Nephron progenitor cell (in vitro differentiated cells): ENCODE measurements at places on chromosomes 6 and 20.
A peak's percentile ranks its signal among the peaks of the same experiment; 100 is the strongest.

- DNase-seq = no peak
Measured at GRCh38 chr20:63156221-63156671, 59.7 kb downstream of the YTHDF1 start.

- no peak for DNase-seq
Measured at GRCh38 chr20:9411833-9412232, 102.6 kb upstream of the LAMP5 start.

GRCh38 chr20:50510706-50511542 lies 741 bp downstream of the PTPN1 start:
- peak; percentile 64 for DNase-seq

DNA sequence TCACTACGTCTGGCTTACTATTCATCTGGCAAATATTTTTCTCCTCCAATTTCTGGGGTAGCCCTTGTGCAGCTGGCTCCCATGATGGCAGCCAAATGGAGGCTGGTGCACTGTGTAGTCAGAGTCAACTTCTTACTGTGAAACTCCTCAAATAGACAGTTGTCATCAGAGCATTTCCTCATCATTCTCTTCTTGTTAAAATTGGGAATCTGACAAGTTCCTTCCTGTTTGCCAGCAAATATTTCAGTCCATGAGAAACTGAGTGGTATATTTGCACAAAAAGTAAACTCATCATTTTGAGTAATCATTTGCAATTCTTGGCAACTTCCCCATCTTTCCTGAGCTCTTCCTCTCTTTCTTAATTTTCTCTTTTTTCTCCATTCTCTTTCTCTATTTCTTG lies 394.9 kb upstream of the RGS17 start:
- DNase-seq = no peak

GRCh38 chr6:4270001-4270400 lies 134.6 kb upstream of the ECI2 start:
- DNase-seq = no peak

DNA sequence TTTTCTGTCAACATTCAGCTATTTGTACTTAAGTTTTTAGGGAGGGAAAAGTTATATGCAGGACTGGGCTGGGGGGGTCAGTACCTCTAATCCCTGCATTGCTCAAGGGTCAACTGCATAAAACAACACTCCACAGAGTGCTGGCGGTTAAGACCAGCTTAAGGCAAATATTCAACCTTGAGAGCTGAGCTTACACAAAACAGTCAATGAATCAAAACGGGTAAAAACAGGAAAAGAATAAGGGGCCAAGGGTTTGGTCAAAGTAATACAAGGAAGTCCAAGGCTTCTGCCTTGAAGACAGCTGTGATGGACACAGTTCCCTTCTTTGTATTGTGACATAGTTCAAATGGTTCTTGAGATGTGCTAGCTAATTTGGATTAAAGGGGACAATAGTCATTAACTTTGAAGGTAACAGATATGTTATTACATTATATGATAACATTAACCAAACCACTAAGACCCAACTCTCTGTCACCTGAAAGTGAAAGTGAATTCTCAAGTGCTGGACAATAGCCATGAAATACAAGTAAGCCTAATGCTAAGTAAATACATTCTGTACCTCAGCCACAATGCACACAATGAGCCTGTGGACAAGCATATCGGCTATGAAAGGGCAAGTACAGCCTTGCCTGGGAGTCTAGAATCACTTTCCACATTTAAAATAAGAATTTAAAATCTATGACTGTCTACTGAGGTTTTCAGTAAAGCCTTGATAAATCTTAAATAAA lies 106.8 kb downstream of the PDE10A start:
- DNase-seq = no peak

DNA sequence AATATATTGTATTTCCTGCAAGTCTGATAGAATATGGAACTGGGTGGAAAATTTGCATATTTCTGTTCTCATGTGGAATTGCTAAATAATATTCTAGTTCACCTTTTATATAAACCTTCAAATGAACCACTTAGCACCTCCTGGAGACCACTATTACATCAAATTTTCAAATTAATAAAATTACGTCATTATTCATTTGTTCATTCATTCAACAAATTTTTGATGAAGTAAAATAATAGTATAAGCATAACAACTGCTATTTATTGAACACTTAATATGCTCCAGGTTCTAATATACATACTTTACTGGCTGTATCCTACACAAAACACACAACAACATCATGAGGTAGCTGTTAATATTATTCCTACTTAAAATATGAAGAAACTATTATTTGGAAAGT lies 215.1 kb downstream of the KCNQ5 start:
- DNase-seq = no peak

DNA sequence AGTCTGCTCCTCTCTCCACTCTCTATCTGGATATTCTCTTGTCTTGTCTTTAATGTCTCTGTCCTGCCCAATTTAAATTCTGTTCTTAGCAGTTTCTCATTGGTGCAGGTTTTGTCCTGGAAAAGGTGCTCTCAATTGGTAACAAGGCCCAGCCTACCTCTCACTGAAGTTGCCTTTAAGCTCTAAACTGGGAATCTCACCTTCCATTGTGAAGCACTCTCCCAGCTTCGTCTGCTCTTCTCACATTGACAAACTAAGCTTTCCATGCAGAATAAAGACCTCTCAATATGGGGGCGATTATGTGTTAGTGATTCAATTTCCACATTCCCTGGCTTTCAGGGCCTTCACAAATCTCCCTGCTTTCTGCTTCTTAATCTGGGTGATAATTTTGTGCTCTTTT lies 1712.2 kb downstream of the GRIK2 start:
- DNase-seq = no peak

GRCh38 chr6:36315921-36316320 lies 20.8 kb downstream of the BNIP5 start:
- DNase-seq = no peak

DNA sequence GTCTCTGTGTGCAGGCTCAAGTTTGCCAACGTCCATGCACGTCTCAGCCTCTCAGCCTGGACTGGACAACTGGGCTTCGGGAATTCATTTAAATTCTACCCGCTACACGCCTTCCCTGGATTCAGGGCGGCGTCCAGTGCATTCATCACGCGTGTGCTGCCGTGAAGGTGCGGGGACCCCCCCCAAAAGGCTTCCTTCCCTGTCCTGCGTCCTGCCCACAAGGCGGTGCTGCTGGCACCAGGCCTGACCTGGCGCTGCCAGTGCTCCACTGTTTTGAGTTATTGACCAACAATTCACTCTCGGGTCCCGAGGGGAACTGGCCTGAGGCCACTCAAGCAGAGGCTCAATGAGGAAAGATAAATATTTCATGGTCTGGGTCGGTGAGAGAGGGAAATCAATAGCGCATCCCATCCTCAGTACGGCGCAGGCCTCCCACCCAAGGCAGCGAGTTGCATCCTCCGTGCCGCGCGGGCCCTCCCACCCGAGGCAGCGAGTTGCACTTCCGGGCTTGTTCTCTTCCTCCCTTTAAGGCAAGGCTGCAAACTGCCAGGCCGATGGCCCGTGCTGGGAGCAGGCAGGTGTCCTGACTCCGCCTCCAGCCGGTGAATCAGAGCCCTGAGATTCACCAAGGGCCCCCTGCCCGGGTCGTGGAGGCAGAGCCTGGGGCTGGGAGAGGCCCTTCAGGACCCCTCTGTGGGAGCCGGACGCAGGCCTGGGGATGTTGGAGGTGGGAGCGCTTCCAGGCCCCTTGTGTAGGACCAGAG lies 22.8 kb upstream of the BHLHE23 start:
- peak; percentile 40 for DNase-seq

- DNase-seq = no peak
Measured at GRCh38 chr6:82246370-82246769, 1.2 kb downstream of the IBTK start.

GRCh38 chr20:38548356-38549083 lies 32.5 kb upstream of the ADIG start:
- DNase-seq = no peak
